Pancreas (tissue), 10 donors: ENCODE measurements at places on chromosomes 6 and 20. TPM values are rescaled to one million over a fixed set of nuclear protein-coding genes. Genes with fewer than 3 reads are reported as not detected.

The NT5E gene
- total RNA-seq, result 1.9 TPM

- no peak for DNase-seq
These were observed 859.7 kb upstream of the ADGRB3 start for GRCh38 chr6:67775333-67775732.

GRCh38 chr6:77383026-77383425 lies 80.3 kb downstream of the HTR1B start:
- no peak for DNase-seq

GRCh38 chr6:112920994-112921393 lies 573.9 kb downstream of the RFPL4B start:
- DNase-seq, result no peak

DNA sequence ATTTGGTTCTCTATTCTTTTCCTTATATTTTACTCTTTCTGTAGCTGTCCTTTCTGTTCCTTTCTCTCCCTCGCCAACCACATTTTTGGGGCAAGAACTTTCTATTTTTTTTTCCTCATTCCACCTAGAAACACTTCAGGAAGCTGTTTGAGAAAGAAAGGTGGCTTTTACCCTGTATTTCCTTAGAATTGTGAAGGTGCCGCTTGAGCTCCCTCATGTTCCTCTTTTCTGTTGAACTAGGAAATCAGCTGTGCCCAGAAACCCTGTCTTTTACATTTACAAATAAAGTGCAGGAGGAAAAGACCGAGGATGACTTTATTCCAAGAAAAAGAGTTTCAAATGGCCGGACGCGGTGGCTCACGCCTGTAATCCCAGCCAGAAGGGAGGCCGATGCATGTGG lies 38.2 kb downstream of the OR2B2 start:
- DNase-seq, result no peak

- DNase-seq, result no peak
These were observed 6.9 kb downstream of the ZMYND8 start for GRCh38 chr20:47349365-47350180.
